ENCODE measurements at places on chromosomes 16 and 17. TPM values are rescaled to one million over a fixed set of nuclear protein-coding genes. Genes with fewer than 3 reads are reported as not detected.
A peak's percentile ranks its signal among the peaks of the same experiment; 100 is the strongest.

GRCh38 chr17:52383493-52384100 lies 225.1 kb upstream of the CA10 start:
- peak; percentile 57 for DNase-seq

Gene KPNB1
- 325 TPM for polyA plus RNA-seq

- DNase-seq = no peak
Observed at GRCh38 chr16:53291757-53292392, 142.4 kb upstream of the RBL2 start.

DNA sequence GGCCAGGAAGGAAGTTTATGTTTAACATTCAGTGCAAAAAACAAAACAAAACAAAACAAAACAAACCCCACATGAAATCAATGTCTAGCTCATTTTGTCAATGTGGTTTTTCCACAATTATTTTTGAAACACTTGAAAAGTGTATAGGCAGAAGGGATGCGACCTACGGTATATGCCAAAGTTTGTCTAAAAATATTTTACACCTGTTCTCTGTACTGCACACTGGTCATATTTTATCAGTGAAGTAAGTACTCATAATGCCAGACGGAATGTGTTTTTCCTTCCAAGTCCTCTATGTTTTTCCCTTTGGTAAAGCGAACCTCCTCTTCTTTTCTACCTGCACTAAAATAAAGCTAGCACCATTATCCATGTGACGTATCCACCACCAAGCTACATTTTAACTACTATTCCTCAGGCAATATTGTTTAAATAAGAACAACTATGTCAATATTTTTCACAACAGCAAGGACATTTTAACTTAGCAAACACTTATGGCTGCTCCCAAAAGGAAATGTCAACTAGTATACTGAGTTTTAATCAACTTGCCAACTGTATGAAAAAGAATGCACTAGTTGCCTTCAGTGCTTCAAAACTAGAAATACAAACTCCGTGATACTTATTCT lies 10.3 kb downstream of the TOB1 start:
- no peak for DNase-seq

DNA sequence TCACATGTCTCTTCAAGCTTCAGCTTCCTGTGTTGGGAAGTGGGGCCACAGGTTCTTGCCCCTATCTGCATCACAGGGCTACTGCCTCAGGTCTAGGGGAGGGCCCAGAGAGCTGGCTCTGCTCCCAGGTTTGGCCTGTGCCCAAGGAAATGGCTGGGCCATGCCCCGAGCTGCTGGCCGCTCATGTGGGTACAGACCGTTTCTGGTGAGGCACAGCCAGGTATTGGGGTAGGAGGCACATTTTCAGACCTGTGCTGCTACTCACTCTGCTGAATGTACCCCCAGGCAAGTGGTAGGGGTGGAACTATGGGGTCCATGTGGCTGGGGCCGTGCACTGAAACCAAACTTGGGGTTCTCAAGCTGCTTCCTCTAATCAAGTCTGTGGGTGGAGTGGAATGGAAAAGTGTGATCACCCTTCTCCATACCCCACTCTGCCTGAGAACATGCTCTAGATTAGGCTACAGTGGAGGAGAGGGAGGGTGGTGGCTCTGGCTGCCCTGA lies 4.6 kb downstream of the GAS2L2 start:
- DNase-seq = no peak

Gene OR3A3
- polyA plus RNA-seq = 0.10 TPM

Gene EVPL
- 19.8 TPM for polyA plus RNA-seq

DNA sequence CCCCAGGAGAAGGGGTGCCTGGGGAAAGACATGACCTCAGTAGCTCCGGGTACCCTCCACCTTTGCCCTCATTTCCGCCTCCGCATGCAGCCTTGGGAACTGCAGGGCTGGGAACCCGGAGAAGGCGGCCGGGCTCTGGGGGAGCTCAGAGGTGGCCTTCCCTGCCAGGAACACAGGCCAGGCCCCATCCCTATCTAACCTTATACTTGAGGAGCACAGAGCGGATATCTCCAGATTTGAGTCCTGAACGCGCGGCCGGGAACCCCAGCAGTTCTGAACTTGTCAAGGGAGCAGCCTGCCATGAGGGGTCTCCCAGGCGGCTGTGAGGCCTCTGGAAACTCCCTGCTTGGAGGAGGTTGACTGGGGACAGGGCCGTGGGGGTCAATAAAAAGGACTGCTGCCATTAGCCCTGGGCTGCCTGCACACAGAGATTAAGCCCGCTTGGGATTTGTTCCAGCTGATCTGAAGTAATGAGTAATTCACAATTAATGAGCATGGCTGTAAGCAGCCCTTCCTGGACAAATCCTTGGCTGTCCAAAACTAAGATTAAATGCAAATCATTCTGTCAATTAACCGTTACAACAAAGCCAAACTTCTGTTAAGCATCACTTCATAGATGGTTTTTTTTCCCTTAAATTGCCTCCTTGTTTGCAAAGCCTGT lies 26.3 kb upstream of the METRNL start:
- no peak for DNase-seq

Gene SMIM5
- 5.1 TPM for polyA plus RNA-seq

GRCh38 chr17:82242977-82243647 lies 14.3 kb downstream of the SLC16A3 start:
- no peak for DNase-seq

DNA sequence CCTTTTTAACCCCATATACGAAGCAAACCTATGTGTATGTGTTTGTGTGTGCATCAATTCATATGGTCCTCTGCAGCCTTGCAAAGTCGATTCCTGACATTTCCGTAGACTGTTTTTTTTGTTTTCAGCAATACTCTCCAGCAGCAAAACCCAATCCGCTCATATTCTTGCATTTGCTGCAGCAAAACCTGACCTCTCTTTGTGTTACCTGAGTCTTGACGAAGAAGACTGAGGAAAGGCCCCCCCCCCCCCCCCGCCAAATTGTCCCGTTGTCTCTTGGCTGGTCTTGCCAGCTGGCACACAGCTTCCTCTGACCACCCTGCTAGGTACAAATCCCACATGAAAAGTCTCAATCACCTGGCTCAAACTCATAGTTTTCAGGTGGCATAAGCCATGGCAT lies 494.7 kb downstream of the WWOX start:
- no peak for DNase-seq

DNA sequence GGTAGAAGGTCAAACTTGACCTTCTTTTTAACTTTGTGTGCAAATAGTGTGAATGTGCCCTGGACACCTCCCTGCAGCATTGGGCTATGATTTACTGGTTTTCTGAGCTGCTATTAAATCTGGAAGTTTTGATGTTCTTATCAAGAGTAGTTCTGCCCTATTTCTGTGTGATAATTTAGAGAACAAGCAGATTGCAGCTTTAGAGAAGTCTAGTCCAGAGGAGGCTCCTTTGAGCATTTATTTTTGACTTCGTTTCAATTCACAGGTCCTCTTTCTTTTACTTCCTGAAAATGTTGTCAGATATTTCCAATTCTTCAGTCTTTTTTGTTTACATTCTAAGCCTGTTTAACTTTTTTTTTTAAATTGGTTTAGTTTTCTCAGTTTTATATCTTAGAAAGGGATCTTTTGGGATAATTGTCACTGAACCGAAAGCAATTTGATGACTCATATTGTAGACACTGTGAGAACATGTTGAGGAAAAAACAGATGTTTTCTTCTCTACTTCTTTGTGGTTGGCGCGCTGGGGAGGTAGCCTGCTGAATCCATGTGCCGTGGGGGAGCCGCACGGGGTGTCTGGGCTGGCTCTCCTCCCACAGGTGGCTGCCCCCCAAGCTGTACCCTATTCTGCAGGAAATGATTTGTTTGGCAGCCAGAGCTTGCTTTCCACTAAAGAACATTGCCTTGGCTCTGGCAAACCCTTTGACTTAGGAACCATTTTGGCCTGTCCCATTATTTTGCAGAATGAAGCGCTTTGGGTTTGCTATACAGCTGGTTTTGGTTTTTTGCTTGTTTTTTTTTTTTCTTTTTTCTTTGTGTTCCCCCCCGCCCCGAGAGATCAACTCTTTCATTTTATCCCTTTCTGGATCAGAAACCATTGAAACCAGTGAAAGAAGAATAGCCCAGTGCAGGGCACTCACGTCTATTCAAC lies 53.4 kb downstream of the MFSD11 start:
- DNase-seq = no peak

Gene KCNJ18
- polyA plus RNA-seq = not detected
